Mammary epithelial cell (primary cell): ENCODE measurements at places on chromosomes 4 and X. TPM values are rescaled to one million over a fixed set of nuclear protein-coding genes. Genes with fewer than 3 reads are reported as not detected.
A peak's percentile ranks its signal among the peaks of the same experiment; 100 is the strongest.

- no peak for DNase-seq
Observed at GRCh38 chrX:153968255-153968654, 3.4 kb downstream of the HCFC1 start.

DNA sequence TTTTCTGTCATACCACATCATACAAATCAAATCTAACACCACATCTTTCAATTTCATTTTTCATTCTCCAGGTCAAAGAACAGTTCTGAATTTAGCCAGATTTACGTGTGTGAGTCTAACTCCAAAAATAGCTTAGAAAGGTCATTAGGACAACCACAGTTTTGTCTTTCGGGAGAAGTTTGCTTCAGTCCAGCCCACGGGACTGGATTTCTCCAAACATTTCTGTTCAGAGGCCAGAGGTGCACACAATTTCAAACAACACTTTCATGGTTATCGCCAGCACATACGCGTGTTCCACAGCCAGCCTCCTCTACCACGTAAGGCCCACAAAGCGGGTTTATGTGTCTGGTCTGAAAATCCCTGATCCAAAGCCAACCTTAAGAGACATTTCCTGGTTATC lies 65.9 kb downstream of the VEGFC start:
- DNase-seq, result no peak

- DNase-seq, result no peak
Observed at GRCh38 chr4:4719436-4719835, 140.0 kb upstream of the MSX1 start.

DNA sequence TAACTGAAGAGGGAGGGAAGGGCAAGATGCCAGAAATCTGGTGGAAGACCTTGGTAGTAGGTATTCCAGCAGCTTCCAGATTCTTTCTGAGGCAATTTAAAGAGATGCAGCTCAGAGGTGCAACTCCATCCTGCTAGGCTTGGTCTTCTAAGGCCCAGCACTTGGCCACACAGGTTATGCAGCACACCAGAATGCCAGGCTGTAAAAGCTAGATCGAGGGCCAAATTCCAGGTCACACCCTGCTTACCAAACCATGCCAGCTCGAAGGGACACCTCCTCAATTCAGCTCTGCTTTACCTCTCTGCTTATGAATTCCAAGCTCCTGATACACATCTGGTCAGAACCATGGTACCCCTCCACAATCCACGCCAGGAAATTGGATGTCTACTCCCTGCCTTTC lies 19.8 kb upstream of the ATXN3L start:
- DNase-seq, result no peak

- DNase-seq, result no peak
Observed at GRCh38 chr4:150694438-150694837, 112.5 kb downstream of the MAB21L2 start.

GRCh38 chrX:91414713-91415112 lies 19.9 kb upstream of the PABPC5 start:
- DNase-seq, result no peak

DNA sequence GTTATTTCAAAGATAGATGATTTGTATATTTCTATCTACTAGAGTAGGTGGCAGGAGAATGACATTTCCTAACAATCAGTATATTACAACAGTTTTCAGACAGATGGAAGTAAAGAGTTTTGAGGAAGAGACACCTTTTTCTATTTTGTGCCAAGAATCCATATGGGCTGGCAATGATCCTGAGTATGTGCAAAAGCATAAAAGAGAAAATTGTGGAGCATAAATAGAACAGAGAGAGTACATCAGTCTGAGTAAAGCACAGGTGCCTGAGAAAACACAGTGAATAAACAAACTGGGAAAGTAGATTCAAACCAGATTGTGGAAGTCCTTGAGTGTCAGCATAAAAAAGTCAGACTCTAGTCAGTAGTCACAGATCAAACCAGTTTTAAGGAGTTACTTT lies 96.8 kb upstream of the WDR44 start:
- DNase-seq, result no peak

GRCh38 chrX:11908371-11908770 lies 150.3 kb downstream of the MSL3 start:
- DNase-seq, result peak; percentile 25

DNA sequence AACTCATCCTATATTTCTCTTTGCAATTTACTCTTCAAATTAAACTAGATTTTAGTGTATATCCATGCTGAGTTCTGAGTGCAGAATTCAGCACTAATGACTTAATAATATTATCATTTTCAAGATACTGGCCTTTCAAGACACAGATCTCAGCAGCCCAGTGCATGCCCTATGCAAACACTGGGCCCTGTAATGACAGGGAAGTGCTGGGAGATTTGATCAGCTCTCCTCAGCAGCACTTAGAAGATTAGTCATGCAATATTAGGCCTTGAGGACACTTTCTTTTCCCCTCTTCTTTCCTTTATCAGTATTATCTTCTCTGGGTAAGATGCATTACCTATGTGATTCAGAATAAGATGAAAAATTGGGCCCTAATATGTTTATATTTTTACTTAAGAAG lies 207.1 kb downstream of the PPP3CA start:
- no peak for DNase-seq

DNA sequence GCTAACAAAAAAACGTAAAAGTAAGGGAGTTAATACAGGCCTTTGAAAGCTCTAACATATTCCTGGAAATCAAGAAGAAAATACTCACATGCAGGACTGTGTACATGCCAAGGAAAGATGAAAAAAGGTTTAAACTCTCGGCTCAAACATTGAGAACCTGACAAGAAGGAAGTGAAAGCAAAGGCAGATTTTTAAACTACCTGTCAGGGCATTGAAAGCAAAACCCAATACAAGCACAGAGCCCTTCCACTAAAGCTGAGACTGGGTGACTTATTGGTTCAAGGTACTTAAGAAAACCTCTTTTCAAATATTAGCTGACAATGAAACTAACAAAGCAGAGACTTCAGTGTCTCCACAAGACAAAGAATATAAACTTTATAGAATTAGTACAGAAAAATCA lies 313.0 kb upstream of the GRID2 start:
- no peak for DNase-seq

DNA sequence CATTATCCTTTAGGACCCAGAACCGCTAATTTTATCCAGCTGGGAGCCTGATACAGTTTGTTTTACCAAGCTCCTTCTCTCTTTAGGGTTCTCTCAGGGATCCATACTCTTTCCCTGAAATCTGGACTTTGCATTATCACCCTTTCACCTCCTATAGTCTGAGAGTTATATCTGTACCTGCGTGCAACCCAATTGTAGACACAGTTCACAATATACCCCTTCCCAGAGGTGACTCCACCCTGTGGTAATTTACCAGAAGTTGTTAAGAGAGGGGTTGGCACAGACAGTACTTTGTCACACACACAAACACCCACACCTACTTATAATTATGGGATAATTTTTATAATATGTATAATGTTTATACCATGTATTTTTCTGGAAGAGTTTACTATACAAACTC lies 275.8 kb upstream of the NR3C2 start:
- DNase-seq, result no peak

GRCh38 chr4:100519205-100519604 lies 1.4 kb upstream of the EMCN start:
- DNase-seq, result no peak

DNA sequence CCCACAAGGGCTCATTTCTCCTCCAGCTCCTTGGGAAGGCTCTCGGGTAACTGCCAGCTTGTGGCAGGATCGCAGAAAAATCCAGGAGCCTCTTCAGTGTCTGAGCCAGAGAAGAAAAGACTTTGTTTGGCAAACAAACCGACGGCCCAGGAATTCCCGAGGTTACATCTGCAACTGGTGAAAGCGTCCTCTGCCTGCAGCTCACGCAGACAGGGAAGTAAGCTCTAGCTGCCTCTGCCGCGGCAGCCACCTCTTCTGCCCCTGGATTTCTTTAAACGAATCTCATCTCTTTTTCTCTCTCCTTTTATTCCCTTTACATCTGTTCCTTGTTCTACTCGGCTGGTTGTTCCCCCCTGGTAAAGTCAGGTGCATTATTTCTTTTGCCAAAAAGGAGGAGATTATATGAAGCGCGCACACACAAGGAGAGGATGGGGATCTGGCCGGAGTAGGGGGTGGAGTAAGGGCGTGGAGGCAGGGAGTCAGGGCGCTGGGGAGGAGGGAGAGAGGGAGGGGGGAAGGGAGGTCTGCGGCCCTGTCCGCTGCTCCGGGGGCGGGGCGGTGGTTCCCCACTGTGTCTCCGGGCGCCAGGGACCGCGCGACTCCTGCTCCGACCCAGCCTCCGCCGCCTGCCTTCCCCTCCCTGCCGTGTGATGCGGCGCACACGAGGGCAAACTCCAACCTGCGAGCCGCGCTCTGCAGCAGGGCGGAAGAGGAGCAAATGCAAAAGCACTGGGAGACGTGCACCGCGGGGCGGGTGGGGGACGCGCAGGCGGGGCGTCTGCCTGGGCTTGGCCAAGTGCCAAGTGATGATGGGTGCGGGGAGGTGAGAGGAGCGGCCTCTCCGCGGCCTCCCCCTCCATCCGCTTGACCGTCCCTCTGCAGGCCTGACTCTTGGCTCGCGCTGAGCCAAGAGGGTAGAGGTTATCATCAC lies at the start of gene DCHS2:
TSS of gene DCHS2 (minus strand) at position 459 of the 931 bp plus-strand sequence. CDS start at position 15, 444 bp downstream.
- peak; percentile 48 for DNase-seq

GRCh38 chrX:132489578-132490419 lies 961 bp upstream of the MBNL3 start:
- DNase-seq, result peak; percentile 1

DNA sequence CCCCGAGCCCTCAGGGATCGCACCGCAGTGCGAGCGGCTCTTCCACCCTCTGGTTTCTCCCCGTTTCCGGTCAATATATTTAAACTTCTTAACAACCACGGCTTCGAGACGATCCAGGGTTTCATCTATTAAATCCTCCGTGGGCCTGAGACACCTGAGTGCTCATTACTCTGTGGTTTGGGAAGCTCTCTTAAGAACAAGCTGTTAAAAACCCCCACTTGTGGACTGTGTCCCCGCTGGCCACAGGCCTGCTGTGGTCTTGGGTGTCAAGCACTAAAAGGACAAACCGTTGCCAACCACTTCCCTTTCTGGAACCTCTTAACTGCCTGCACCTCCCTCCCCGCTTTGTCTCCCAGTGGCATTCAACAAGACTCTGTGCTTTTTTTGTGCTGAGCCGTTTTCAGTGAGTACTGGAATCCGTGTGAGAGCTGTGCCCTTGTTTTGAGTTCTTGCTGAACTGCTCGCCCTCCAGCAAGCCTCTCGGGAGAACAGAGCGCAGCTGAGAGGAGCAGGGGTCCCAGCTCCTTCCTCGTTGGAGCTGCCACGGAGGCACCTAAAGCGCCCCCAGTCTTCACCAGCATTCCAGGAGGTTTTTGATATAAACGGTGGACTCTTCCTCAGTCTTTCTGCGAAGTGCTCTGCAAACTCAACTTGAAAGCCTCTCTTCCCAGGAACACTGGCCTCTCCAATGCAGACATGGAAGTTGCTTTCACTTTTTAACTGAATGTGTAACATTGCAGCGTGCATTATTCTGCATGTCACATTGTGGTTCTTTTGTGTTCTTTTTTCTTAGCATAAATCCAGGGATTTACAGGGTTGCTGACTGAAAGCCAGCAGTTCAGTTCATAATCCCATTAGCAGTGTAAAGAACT lies 691 bp upstream of the IGFBP7 start:
- peak; percentile 64 for DNase-seq

DNA sequence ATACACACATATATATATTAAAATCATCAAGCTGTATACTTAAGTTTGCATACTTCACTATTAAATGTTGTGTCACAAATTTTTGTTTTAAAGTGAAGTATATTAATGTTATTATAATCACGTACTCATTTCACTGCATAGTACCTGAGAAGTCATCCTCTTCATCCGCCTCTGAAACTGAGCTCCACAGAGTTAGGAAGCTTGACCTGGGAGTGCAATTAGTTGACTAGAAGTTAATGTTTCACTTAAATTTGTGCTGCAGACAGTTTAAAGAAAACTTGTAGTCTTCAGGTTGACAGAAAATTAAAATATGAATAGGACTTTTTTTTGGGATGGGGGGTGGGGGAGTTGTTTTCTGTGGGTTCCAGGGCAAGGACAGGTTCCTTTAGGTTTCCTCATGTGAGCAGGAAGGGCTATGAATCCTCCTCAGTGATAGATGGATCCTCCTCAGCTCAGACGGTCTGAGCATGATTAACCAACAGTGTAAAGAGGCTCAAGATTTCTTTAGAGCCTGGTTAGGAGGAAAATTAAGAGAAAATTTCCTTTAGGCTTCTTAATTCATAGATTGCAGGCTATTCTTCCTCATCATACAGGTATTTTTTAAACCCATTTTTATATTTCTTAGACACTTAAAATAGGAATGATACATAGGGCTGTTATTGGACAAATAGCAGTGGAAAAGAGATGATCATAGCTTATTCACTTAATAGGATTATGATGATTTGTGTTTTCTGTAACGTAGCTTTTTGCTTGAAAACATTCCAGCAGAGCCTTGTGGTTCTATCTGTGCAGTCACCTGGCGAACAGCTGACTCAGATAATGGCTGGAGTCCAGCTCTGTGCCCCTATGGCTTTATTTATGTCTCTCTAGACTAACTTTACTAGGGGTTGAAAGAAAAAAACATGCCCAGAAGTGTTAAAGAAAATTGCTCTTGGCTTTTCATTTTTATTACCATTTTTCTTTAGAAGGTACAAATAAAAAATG lies 102.7 kb downstream of the SLC4A4 start:
- DNase-seq, result peak; percentile 12

- DNase-seq, result no peak
Observed at GRCh38 chr4:4856071-4857000, 3.1 kb upstream of the MSX1 start.

GRCh38 chr4:10629394-10629793 lies 55.2 kb downstream of the CLNK start:
- no peak for DNase-seq

- DNase-seq, result no peak
Observed at GRCh38 chr4:122086338-122087065, 65.6 kb upstream of the BLTP1 start.

DNA sequence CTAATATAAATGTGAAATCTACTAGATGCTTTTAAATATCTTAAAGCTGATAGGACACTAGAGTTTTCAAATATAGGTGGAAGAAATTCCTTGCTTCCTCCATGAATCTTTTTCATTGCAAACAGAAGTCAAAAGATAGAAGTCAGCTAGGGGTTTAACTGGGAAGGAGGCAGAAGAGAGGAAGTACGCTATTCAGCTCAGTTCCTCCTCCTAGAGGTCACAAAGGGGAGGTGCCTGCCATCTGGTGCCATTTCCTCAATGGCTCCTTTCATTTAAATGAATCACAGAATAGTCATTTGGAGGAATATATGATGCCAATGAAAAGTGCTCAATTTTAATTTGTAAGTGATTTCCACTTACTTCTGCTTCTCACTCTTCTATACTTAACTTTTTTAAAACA lies 8.5 kb downstream of the COL25A1 start:
- DNase-seq, result no peak

Gene HS6ST2
- 0.15 TPM for polyA plus RNA-seq

Gene TRIM61
- not detected for polyA plus RNA-seq

Gene FAM236D
- not detected for polyA plus RNA-seq

Gene SPATA18
- 12.1 TPM for polyA plus RNA-seq

Gene TEX13D
- not detected for polyA plus RNA-seq

Gene XAGE1B
- not detected for polyA plus RNA-seq

Gene CDS1
- polyA plus RNA-seq, result 18.2 TPM

Gene WDFY3
- 20.0 TPM for polyA plus RNA-seq

Gene TAF7L
- not detected for polyA plus RNA-seq

Gene SOD3
- polyA plus RNA-seq, result not detected

Gene MAGEA2
- polyA plus RNA-seq, result not detected

Gene MAOB
- 2.4 TPM for polyA plus RNA-seq

Gene GPR78
- not detected for polyA plus RNA-seq

Gene HNRNPH2
- polyA plus RNA-seq, result 29.6 TPM

Gene MAGED4
- polyA plus RNA-seq, result 0.12 TPM

Gene FGF2
- polyA plus RNA-seq, result 3.7 TPM

Gene ADAM29
- not detected for polyA plus RNA-seq

Gene TMEM271
- polyA plus RNA-seq, result not detected

Gene ENPP6
- 0.01 TPM for polyA plus RNA-seq
